ENCODE measurements at places on chromosomes 2 and 18.

GRCh38 chr2:106165561-106165960 is 28.5 kb downstream of the UXS1 start:
- DNase-seq, result no peak

- no peak for DNase-seq
These were observed 287.7 kb downstream of the DSC3 start for GRCh38 chr18:30754846-30755245.

DNA sequence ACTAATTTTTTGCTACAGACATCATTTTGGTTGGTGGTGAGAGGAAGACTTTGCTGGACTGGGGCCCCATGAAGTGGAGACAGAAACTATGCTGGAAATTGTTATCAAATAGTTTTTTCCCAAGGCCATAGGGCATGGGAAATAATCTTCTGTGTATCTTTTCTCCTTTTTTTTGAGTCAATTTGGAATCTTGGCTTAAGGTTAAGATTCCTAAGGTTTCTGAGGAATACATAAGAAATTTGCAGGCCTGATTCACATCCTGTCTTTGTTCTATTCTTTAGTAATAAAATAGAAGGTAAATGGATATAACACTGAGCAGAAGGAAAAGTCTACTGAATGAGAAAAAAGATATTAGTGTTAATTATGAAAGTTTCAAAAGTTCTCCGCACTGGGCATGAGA is 16.6 kb downstream of the SMC6 start:
- no peak for DNase-seq

GRCh38 chr2:10039658-10040410 is 3.5 kb upstream of the KLF11 start:
- no peak for DNase-seq

GRCh38 chr2:202610380-202610779 is 24.4 kb upstream of the FAM117B start:
- no peak for DNase-seq

GRCh38 chr18:23585007-23585871 is 1.1 kb downstream of the NPC1 start:
- DNase-seq, result no peak

- DNase-seq, result no peak
These were observed 161.0 kb upstream of the ZFP36L2 start for GRCh38 chr2:43387092-43388062.

DNA sequence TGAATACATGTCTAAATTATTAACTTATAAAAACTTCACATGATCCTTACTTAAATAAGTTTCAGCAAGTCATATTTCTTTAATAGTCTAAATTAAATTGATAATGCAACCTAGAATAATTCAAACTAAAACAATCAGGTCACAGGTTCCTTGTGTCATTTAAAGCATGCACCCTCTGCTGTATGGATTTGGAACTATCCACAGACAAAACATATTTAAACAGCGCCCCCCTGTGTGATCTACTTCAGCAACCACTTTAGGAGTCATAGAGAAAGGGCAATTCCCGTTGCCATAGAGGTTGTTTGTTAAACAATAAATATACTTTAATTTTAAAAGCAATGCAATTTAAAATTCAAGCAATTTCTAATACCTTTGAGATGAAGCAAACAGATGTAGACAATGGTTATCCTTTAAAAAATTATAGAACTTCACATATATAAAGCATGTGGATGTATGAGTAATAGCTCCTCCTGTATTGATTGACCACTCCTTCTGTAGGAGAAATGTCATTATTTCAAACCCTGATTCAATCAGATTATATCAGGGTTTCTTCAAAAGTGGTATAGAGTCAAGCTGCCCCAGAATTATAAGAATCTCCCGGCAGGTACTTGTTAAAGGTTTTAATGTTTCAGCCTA is 21.2 kb downstream of the GRB14 start:
- DNase-seq, result no peak

GRCh38 chr2:180222644-180223043 is 215.5 kb upstream of the CWC22 start:
- DNase-seq, result no peak

GRCh38 chr2:27356056-27356381 is 545 bp downstream of the GTF3C2 start:
- no peak for DNase-seq

- no peak for DNase-seq
These were observed 123.9 kb downstream of the MC4R start for GRCh38 chr18:60248336-60249330.

GRCh38 chr2:205405752-205406151 is 276.5 kb upstream of the NRP2 start:
- DNase-seq, result no peak

- DNase-seq, result no peak
These were observed 9.8 kb downstream of the SNORC start for GRCh38 chr2:232879618-232880494.

DNA sequence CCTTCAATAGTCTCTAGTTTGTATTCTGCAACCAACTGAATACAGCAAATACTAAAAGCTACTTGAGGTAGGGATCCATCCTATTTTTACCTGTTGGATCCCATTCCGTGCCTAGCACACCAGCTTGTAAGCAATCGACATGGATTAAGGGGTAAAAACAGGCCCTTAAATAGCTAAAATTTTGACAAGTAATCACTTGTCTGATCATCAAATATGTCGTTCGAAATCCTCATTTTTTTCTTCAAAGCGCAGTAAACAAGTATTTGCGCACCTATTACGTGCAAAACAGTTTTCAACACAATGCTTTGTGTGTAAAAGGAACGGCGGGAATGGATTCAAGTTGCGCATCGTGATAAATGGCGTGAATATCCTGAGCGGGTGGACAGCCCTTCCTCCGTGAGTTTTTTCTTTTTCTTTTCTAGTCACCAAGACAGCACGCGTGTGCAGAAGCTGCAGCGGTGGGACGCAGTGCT is 1.4 kb upstream of the ACVR2A start:
- no peak for DNase-seq

GRCh38 chr2:101152272-101153076 is 1.3 kb upstream of the TBC1D8 start:
- DNase-seq, result no peak

GRCh38 chr2:190646780-190647522 is 1.9 kb upstream of the NAB1 start:
- DNase-seq, result no peak

- no peak for DNase-seq
These were observed 488.7 kb upstream of the ACVR2A start for GRCh38 chr2:147356157-147356556.

GRCh38 chr2:27988718-27989117 is 98.2 kb downstream of the BABAM2 start:
- DNase-seq, result no peak

DNA sequence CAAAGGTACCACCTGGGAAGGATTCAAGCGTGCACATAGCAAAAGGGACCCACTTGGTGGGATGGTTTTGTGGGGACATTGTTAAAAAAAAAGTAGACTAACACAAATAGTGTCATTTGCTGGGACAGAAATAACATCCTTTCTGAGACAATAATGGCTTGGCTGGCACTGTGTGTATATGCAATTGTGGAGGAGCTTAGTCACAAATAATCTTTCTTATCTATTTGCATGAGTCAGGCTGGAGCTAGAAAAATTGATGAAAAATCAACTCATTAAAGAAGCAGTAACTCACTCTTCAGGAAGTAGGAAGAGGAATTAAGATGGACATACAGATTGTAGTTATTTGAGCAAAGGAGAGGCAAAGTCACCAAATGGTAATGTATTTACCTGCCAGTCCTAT is 29.5 kb upstream of the ITGB6 start:
- no peak for DNase-seq

GRCh38 chr2:179057737-179058136 is 7.8 kb upstream of the CCDC141 start:
- no peak for DNase-seq

DNA sequence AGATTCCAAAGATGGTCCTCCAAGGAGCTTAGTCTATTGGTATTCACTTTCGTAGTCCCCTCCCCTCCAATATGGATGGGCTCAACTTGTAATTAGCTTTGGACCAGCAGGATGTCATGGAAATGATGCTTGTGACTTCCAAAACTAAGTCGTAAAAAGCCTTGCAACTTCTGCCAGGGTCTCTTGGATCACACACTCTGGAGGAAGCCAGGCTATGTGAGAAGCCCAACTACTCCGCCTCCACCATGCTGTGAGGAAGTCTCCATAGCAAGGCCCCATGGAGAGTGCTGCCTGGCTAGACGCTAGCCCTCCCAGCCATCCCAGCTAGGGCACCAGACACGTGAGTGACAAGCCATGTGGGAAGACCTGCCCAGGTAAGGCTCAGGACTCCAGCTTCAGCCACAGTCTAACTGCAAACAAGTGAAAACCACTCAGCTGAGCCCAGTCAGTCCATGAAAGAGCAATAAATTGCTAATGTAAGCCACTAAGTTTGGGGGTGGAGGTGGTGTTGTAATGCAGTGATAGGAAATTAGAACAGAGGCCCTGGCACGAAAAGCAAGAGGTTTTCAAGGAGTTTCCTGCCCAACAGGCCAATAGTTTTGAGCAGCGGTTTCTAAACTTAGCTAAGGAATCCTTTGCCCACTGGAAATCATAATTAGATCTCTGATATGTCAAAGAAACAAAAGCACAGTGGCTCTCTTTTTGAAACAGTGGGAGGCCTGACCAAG is 77.5 kb upstream of the GLI2 start:
- DNase-seq, result no peak

DNA sequence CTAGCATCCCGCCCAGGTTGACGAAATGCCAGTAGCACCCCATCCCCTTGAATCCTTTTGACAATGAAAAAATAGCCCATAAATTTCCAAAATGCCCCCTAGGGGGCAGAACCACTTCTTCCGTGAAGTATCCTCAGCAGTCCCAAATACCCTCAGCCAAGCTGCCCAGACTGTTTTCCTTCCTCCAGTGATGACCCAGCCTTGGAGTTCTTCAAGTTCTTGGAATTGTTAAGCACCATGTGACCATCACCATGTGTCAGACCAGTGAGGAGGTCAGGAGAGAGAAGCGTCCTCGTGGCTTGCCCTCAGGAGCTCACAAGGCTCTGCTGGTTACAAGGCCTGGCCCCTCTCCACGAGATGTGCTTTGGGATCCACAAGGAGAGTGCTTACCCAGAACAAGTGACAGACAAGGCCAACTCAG is 1.4 kb upstream of the SLC23A3 start:
- DNase-seq, result peak; percentile 65

DNA sequence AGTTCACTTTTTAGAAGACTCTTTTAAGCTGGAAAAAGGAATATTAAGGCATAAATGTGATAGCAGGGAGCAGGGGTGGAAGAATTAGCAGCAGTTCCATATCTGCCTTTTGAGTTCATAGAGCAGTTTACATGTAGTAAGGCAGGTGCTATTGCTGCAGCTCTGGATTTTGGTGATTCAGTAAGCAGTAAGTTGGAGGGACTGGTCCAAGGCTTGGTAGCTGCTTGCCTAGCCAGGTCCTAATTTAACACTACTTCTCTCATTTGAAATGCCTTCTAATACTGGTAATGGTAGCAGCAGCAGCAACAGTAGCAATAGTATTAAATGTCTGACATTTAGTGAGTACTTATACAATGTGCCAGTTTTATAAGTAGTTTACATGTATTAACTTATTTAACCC is 30.0 kb downstream of the HAT1 start:
- no peak for DNase-seq
